ENCODE measurements at places on chromosomes 2 and 18. TPM values are rescaled to one million over a fixed set of nuclear protein-coding genes. Genes with fewer than 3 reads are reported as not detected.
A peak's percentile ranks its signal among the peaks of the same experiment; 100 is the strongest.

FSIP2 gene
- total RNA-seq, result 0.82 TPM

DNA sequence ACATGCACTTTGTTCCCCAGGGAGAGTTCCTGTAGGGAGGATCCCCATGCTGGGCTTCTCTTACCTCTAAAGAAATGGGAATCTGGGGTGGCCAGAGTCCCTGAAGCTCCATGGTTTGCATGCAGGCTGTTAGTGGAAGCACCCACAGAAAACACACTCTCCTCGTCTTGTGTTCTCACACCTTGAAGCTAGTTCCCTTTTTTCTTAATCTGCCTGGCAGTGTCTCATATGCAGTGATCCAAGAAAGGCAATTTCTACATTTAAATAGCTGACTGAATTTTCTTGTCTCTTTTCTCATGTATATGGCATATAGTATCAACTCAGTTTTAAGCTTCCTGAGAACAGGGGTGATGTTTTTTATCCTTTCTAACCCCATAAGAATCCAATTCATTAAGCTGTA lies 65.0 kb downstream of the LINC00305 start:
- no peaks in the 10 kb centered on the region for H3K4me1 ChIP-seq
- no peak overlapping the region for H3K4me3 ChIP-seq
- H3K36me3 ChIP-seq, result no peaks in the 10 kb centered on the region
- H3K27ac ChIP-seq, result no peak overlapping the region
- DNase-seq, result no peak

GRB14 gene
- 14.0 TPM for total RNA-seq

DNA sequence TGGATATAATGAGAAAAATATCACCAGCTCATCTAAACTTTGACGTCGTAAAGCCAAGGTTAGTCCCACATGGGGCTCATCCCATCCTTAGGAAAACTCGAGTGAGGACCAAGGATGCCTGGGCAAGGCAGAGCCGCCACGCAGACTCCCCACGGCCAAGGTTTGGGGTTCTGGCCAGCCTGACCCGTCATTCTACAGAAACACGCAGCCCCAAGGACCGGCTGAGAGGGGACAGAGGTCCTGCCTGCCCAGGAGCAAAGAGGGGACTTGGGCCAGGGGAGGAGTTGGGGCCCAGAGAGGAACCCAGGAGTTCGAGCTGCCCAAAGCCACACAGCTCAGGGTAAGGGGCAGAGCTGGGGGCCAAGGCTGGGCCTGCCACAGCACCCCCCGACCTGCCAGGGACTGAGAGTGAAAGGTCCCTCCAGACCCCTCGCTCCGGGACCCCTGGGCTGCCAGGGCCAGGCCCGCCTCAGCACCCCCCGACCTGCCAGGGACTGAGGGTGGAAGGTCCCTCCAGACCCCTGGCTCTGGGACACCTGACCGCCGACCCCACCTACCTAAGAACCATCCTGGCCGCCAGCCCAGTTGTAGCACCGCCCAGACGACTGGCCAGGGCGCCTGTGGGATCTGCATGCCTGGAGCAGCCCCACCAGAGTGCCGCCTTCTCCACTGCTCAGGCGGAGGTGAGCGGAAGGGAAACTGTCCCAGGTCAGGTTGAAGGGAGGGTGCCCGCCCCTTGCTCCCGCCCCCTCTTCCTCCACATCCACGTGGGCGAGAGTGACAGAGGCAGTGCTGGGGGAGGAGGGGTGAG lies at the start of gene PDCD1:
Gene PDCD1, minus strand, starts transcription at position 689 of the 811 bp plus-strand sequence. Its CDS starts 56 bp downstream, at position 633.
- peaks cover 24% of the 10 kb centered on the region for H3K4me1 ChIP-seq
- peaks cover 15% of the 10 kb centered on the region for H3K27me3 ChIP-seq
- H3K36me3 ChIP-seq, result no peaks in the 10 kb centered on the region
- DNase-seq, result peak; percentile 68
- peak within 1 kb of the TSS; percentile 26 for H3K4me3 ChIP-seq
- H3K27ac ChIP-seq, result no peak within 1 kb of the TSS

GRCh38 chr2:25816249-25816648 lies 62.0 kb downstream of the ASXL2 start:
- no peak for DNase-seq
- H3K4me1 ChIP-seq, result no peaks in the 10 kb centered on the region
- no peak overlapping the region for H3K27ac ChIP-seq
- H3K4me3 ChIP-seq, result no peak overlapping the region
- H3K36me3 ChIP-seq, result no peaks in the 10 kb centered on the region
- H3K27me3 ChIP-seq, result no peaks in the 10 kb centered on the region

UGT1A8 gene
- total RNA-seq, result not detected

DNA sequence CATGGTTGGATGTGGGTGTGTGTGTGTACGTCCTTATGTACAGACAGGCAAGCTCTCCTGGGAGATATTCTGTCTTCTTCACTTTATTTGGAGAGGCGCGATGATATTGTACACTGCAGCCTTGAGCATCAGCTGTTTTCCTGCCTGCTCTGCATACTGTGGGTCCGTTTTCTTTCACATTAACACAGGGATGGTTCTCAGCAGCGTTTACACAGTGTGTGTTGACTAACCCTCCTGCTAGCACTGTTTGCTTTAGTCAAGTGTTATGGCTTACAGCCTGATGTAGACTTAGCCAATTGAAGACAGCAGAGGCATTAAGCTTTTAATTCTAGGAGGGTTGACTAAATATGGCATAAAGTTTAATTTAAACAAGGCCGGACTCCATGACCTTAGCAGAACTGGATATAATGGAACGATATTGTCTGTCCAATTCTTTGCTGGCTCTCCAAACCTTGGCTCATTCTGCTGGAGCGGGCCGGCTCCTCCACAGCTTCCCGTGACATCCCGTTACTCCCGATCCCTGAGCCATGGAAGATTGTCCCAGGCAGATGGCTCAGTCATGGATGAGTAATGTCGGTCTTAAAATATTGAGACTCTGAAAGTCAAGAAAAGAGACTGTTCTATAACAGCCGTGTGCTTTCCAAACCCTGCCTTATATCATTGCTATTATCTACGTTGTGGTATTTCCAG lies 134.7 kb downstream of the TPGS2 start:
- H3K4me1 ChIP-seq, result peaks cover 54% of the 10 kb centered on the region
- H3K27me3 ChIP-seq, result no peaks in the 10 kb centered on the region
- H3K36me3 ChIP-seq, result no peaks in the 10 kb centered on the region
- DNase-seq, result no peak
- peak overlapping the region; percentile 91 for H3K27ac ChIP-seq
- peak overlapping the region; percentile 27 for H3K4me3 ChIP-seq

DNA sequence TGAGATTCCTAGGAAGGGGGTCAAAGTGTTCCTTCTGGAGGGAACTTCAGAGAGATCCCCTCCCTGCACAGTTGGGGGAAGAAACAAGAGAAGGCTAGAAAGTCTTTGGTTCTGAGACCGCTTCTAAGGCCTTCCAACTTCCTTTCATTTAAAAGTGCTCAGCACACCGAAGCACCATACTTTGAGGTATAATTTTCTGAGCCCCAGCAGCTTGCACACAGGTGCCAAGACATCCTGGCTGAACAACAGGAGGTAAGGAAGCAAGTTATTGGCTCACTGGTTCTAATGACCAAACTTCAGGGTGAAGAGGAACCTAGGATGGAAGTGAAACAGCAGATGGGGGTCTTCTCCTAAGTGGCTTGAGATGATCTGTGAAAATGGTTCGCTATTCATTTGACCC lies 19.2 kb downstream of the TMEM177 start:
- H3K4me1 ChIP-seq, result peaks cover 22% of the 10 kb centered on the region
- H3K36me3 ChIP-seq, result no peaks in the 10 kb centered on the region
- H3K27ac ChIP-seq, result no peak overlapping the region
- no peak for DNase-seq

DNA sequence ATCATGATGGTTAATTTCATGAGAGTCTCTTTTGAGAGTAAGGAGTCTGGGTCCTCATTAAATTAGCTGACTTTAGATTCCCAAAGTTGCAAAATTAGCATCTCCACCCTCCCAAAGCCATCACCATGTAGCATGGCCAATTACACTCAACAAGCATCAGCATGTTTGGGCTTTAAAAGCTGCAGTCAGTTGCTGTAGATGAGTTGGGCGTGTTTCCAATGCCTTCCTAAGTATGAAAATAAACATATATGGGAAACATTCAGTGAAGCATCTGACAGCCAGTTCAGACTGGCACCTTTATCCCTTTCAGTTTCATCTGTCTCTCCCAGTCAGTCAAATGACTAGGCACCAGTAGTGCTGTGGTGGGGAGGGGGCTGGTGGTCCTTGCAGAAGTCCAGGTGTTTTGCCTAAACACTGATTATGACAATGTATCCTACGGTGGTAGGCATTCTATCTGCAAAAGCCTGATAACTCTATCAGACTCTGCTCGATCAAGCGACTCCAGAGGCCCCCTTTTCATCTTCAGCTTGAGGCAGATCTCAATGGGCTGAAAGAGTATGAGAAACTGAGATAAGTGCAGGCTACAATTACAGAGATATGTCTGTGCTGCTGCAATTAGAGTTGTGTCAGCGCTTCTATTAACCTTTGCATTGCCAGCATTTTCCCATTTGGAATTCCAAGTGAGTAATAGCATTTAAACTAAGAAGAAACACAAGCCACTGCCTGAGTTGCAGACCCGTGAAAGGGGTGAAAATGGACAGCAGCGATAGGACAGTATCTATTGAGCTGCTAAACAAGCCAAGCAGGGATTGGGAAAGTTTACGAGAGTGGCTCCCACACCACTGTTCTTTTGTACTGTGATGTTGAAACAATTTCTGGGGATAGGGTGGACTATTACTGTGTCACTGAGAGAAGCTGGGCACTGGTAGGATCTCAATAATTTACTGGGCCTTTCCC lies 67.3 kb upstream of the SPOPL start:
- no peaks in the 10 kb centered on the region for H3K36me3 ChIP-seq
- no peak overlapping the region for H3K27ac ChIP-seq
- DNase-seq, result no peak
- no peaks in the 10 kb centered on the region for H3K4me1 ChIP-seq

SYT4 gene
- 5.3 TPM for total RNA-seq

DNA sequence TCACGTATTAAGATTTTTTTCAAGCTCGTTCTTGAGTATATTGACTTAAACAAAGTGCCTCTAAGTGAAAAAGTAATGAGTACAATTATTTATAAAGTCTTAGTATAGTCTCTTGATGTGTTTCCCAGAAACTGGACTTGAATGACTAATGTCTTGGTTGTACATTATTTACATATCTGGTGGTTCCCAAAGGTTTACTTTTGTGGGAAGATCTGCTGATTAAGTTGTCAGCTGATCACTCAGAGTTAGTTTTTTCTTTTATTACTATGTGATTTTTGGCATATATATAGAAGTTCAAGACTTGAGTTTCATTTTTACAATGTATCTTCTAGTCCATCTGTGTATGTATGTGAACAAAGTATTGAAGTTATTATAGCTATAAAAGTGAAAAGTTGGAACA lies 29.5 kb downstream of the RNF144A start:
- no peak overlapping the region for H3K4me3 ChIP-seq
- H3K27me3 ChIP-seq, result no peaks in the 10 kb centered on the region
- no peaks in the 10 kb centered on the region for H3K4me1 ChIP-seq

- H3K4me1 ChIP-seq, result no peaks in the 10 kb centered on the region
- H3K4me3 ChIP-seq, result no peak overlapping the region
- DNase-seq, result no peak
- no peaks in the 10 kb centered on the region for H3K36me3 ChIP-seq
Observed at GRCh38 chr18:70046207-70046606, 98.5 kb upstream of the CD226 start.

- H3K27me3 ChIP-seq, result no peaks in the 10 kb centered on the region
- H3K4me3 ChIP-seq, result no peak overlapping the region
- no peak overlapping the region for H3K27ac ChIP-seq
- no peaks in the 10 kb centered on the region for H3K4me1 ChIP-seq
- DNase-seq, result no peak
- no peaks in the 10 kb centered on the region for H3K36me3 ChIP-seq
Observed at GRCh38 chr2:195368249-195369217, 288.5 kb upstream of the SLC39A10 start.

DNA sequence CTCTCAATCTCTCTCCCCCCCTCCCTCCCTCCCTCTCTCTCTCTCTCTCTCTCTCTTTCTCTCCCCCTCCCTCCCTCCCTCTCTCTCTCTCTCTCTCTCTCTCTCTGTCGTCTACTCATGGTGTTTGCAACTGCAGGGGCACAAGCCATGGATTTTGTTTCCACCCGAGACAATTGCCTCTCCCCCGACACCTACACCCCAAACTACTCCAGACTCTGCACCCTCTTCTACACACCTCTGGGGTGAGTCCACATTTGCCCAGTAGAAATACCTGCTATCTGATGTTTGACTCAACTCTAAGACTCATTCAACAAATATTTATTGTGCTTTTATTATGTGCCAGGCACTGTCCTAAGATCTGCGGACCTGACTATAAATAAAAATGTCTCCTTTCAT lies 93.7 kb downstream of the TMEM17 start:
- H3K27ac ChIP-seq, result no peak overlapping the region
- no peaks in the 10 kb centered on the region for H3K36me3 ChIP-seq
- peaks cover 21% of the 10 kb centered on the region for H3K4me1 ChIP-seq
- H3K27me3 ChIP-seq, result no peaks in the 10 kb centered on the region

GEN1 gene
- 5.0 TPM for total RNA-seq

C1GALT1C1L gene
- total RNA-seq, result 4.3 TPM

DNA sequence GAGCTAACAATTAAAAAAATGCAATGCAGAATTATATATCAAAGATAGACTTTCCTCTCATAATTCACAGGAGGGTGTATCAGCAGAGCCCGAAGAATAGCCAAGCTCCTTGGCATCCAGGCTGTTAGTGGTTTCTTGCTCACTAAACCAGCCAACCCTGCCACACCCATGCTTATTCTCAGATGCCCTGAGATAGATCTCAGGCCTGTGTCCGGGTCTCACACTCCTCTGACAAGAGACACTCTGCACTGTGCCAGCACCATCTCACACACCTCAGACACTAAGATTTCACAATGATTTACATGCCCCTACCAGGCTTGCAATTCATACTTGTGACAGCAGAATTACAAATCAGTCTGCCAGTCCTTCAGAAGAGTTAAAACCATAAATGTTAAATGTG lies 64.5 kb downstream of the OSBPL1A start:
- no peak overlapping the region for H3K27ac ChIP-seq
- H3K36me3 ChIP-seq, result no peaks in the 10 kb centered on the region
- no peaks in the 10 kb centered on the region for H3K4me1 ChIP-seq

RANBP2 gene
- 57.1 TPM for total RNA-seq

- H3K4me3 ChIP-seq, result no peak overlapping the region
- no peak overlapping the region for H3K27ac ChIP-seq
- H3K27me3 ChIP-seq, result no peaks in the 10 kb centered on the region
- no peak for DNase-seq
- no peaks in the 10 kb centered on the region for H3K36me3 ChIP-seq
- H3K4me1 ChIP-seq, result no peaks in the 10 kb centered on the region
Observed at GRCh38 chr2:56232912-56233311, 49.1 kb downstream of the CCDC85A start.

DNA sequence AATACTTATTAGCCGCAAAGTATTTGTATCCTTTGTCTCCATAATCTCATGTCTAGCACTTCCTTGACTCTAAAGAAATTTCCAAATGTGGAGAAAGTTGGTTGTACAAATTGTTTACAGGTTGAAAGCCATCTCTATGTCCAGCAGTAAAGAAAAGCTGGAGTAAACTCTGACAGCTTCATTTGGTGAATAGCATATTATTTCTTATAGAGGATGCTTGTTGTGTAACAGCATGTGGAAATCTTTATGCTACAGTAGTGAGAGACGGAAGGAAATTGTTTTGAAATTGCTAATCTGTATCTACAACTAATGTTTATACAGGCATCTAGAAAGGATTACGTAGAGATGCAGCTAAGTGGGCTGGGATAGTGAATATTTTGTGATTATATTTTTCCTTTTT lies 78.5 kb downstream of the UGGT1 start:
- no peak overlapping the region for H3K4me3 ChIP-seq
- no peak for DNase-seq
- H3K27me3 ChIP-seq, result no peaks in the 10 kb centered on the region
- no peaks in the 10 kb centered on the region for H3K4me1 ChIP-seq
- no peak overlapping the region for H3K27ac ChIP-seq

SIX3 gene
- not detected for total RNA-seq
